NCI-H774 (cell line): ENCODE measurements at places on chromosomes 12 and 14.

GRCh38 chr12:81354327-81354932, 276.6 kb downstream of the ACSS3 start:
- DNase-seq: no peak

DNA sequence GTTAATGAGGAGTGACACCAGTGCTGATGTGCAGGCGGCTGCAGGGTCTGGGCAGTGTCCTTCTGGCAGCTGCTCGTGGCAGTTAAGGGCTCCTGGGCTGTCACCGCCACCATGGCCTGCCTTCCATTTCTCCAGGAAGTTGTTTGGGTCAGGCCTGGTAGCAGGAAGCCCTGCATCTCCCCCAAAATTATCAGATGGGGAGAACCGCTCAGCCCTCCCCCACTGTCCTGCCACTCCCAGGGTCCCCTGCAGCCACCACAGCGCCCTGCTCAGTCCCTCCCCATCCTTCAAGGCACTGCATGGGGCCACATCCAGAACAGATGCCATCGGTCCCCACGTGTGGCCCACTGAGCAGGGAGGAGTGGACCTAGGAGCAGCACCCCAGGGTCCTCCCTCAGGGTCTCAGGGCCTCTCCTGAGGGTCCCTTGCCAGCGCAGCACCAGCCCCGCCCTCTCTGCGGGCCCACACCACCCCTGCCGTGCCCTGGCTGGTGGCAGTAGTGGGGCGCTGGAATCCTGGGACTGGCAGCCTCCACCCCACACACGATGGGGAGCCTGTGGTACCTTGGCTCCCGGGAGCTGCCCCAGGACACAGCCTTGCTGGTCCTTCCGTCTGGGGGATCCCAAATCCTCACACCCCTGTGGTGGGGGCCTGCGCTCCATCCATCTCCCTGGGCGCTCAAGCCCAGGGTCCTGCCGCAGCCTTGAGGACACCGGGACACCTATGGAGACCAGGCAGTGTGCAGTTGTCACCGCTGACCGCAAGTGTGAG, 10.3 kb upstream of the AMN start:
- DNase-seq: no peak

GRCh38 chr12:12715128-12715458, 2.1 kb upstream of the CDKN1B start:
- no peak for DNase-seq

GRCh38 chr12:32926356-32926755, 29.8 kb upstream of the PKP2 start:
- DNase-seq: no peak

DNA sequence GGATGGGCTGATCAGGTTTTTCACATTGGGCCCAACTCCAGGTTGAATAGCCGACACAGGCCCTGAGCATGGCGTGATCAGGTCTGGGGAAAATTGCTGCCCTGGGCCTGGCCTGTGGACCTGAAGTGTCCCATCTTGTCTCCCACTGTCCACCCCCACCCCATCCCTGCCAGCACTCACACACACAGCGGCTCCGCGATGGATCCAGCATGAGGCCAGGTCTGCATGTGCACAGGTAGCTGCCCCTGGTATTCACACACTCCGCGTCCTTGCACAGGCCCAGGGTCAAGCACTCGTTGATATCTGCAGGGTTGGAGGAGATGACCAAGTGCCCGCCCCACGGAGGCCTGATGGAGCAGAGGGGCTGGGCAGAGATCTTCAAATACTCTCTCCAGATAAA, 38.7 kb downstream of the ISCA2 start:
- DNase-seq: no peak

DNA sequence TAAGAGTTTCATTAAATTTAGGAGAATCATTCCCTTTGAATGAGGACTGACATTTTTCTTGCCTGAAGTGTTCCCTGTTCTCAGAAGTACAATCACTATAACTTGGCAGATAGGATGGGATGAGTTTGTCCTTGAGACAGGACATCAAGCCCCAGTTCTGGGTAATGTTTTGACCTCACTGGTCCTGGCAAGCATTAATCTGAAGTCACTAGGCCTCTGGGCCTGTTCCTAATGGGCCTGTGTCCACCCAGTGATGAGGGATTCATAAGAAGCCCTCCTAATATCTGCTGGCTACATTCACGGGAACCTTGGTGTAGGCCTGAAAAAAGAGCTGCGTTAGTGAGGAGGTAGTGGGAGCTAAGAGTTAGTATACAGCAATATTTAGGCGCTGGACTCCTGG, 37.2 kb downstream of the NINJ2 start:
- no peak for DNase-seq

DNA sequence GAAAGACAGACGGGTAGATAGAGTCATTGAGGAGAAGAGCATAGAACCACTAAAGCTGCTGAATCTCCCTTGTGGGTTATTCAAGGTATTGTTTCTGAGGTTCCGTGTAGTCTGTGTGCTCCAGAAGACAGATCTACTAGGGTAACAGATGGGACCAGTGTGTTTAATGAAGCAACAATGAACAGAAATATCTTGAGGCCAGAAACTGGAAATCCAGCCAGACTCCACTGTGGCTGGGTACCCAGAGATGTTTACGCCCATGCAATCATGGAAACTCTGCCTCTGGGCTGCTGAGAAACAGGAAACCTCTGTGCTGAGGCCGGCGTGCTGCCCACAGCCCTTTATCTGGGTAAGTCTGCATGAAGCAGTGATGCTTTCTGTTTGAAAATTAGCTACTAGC, 8.3 kb downstream of the PROX2 start:
- DNase-seq: no peak

- DNase-seq: no peak
Observed at GRCh38 chr14:60233251-60233650, 15.8 kb upstream of the PPM1A start.

GRCh38 chr14:89419973-89420482, 3.0 kb upstream of the FOXN3 start:
- no peak for DNase-seq

DNA sequence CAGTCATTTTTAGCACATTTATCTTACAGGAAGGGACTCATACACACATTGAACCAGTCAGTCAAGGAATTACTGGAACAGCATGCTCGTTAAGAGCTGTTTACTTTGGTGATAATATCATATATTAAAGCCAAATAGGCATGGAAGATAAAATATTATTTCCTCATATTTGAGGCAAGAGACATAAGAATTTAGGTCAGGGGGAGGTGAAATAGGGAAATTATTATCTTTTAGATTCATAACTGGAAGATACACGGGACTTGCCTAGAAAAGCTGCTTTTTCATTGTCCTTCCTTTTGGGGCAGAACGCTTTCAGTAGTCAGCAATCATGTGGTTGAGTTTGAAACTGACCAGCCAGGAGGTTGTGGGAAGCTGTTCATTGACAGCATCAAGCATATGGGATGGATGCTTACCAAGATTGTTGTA, 72.5 kb downstream of the NTN4 start:
- DNase-seq: no peak

- DNase-seq: no peak
Observed at GRCh38 chr12:123263196-123263817, 8.3 kb downstream of the CDK2AP1 start.

- DNase-seq: no peak
Observed at GRCh38 chr12:94710933-94711332, 60.6 kb upstream of the TMCC3 start.

DNA sequence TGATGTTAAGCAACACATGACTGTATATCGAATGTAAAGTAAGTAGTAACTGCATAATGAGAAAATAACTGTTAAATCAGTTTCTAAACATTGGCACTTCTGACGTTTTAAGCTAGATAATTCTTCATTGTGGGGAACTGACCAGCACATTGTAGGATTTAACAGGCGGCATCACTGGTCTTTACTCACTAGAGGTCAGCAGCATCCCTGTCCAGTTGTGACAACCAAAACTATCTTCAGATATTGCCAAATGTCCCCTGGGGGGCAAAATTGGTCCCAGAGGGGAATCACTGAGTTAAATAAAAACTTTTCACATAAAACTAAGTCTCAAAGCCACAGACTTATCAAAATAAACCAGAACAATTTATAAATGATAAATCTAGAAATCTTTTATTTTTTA, 65.3 kb downstream of the BLTP3B start:
- DNase-seq: no peak

DNA sequence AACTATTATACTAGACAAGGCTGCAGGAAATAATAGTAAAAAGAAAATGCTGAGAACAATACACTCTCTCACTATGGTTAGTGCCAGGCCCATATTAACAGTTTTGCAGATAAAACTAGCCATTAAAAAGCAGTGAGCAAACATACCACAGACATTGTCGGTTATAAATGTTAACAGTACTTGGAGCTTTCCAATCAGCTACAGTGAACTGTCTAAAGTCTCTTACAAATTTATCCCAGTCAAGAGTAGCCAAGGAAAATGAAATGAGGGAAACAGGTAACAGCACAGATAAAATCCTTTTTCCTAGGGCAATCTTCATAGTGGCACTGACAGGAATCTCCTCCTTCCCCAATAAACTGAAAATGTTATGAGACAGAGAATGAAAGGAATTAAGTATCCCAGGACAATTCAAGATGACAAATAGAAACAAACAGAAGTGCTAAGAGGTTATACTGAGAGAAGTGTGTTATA, 30.8 kb downstream of the PAWR start:
- no peak for DNase-seq

DNA sequence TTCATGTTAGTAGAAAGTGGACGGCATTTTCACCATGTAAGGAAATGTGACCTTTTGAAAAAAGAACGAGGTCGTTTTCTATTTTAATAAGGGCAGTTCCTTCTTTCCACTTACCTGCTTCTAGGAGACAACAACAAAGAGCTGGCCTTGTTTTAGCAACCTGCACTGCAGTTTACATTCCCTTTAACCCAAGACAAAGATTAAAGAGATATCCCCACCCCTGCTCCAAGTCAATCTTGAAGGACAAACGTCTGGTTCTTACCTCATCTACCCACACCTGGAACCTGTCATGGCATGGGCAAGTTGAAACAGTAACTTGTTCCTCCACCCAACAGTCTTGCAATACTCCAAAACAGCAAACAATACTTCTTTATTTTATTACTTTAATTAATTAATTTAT, 32.7 kb downstream of the ZCCHC8 start:
- no peak for DNase-seq

- no peak for DNase-seq
Observed at GRCh38 chr12:131323879-131324278, 370.2 kb downstream of the ADGRD1 start.

DNA sequence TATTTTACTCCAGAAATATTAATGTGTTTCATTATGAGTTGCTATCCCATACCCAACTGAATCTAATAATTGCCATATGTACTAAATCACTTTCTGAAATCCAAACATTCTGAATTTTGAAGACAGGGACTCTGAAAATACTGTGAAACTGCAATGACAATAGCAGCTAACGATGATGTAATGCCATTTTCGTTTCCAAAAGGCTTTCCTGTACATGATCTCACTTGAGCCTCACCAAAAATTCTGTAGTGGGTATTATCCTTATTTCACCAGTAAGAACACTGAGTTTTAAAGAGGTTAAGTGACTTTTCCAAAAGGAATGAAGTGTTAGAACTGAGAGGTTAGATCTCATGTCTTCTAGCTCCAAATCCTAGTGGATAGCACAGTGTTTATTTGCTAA, 133.3 kb downstream of the FLRT2 start:
- DNase-seq: no peak

DNA sequence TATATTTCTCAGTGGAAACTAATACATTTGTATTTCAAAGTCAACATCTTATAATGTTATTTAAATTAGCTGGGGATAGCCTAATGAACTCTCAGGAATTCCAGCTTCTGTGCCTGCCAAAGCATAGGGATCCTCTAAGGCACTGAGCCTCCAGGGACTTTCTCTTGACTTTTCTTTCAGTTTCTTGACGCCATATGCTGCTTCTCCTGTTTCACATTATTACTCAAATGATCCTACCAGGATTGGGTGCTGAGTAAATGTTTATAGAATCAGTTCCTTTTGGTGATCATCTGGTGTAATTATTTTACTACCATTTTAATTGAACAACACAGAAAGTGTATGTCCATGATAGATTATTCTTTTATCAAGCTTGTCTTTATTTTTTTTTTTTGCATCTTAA, 7.9 kb downstream of the METTL25 start:
- DNase-seq: no peak

GRCh38 chr14:103139132-103140025, 16.1 kb downstream of the TNFAIP2 start:
- no peak for DNase-seq
